ENCODE measurements at places on chromosomes 2 and 18.
A peak's percentile ranks its signal among the peaks of the same experiment; 100 is the strongest.

DNA sequence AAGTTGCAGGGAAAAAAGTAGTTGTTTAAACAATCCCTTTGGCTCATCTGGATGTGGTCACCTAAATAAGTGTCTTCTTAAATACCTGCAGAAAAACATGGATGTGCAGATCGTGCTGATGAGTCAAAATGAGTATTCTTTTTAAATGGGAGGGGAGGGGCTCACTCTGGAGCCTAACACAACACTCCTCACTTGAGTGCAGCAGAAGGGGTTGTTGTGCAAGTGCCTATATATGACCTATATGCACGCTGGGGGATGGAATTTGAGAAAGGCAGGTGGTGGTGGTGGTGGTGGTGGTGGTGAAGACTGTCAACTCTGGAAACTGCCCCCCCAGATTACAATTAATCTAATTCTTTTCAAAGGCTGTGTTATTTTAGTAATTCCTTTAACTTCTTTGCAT lies 77.9 kb upstream of the FAM124B start:
- DNase-seq = no peak

DNA sequence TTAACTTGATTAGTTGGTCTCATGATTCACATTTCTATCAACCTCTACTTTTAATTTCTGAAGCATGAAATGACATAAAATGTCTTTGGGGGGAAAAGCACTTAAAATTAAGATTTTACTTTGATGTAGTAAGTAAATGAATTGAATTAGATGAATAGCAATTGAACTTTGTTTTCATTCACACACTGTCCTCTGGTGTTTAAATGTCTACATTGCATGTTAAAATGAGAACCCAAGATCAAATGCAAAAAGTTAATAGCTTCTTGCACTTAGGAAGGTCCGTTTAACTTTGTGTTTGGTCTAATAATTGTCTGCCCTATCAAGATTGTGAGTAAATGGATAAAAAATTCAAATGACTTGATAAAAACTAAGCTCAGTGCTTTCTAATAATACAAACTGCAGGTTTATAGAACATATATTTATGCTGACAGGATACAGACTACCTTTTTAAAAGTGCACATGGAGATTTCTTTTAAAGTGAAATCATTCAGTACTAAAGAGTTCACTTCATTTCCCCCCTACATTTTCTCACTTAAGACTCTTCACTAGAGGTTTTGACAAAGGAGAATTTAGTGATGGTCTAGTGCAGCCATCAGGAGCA lies 156.2 kb upstream of the NABP1 start:
- no peak for DNase-seq

DNA sequence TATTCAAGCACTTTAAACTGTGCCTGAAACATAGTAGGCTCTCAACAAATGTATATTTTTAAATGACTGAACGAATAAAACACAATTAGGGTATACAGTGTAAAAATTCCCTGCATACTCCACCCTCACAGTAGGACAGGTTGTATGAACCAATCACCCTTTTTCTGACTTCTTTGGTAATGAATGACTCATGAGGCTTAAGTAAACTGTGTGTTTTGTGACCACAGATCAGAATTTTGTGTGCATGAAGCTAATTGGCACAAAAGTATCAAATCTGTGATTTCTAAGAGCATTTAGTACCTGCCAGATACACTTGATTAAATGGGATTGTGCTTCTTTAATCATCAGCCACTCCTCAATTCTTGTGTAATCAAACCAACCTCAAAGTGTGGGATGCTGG lies 109.9 kb upstream of the MAP4K3 start:
- no peak for DNase-seq

DNA sequence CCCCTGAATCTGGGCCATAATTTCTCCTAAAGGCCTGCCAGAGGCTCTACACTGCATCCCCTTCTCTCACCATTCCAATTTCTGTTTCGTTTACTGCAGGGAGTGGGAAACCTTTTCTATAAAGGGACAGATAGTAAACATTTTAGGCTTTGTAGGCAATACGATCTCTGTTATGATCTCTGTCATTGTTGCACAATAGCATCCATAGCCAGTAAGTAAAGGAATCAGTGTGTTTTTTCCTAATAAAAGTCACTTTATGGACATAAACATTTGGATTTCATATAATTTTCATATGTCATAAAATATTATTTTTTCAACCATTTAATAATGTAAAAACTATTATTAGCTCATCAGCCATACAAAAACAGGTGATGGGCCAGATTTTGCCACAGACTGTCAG lies 531.7 kb downstream of the DSC3 start:
- DNase-seq = no peak

DNA sequence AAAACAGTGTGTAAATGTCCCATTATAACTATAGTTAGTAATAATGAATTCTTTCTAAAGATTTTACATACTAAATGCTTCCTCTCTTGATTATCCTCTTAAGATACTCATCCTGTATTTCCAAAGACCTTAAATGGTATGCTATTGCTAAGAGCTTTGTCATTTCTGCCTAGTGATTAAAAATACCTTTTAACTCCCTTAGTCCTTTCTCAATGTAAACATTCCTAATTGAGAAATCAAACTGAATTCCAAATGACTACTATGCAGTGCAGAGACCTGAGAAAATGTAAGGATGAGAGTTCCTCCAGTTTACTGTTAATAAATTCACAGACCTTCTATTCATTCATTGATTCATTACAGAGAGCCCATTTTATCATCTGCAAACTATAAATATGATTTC lies 86.9 kb downstream of the SOS1 start:
- no peak for DNase-seq

- no peak for DNase-seq
Measured at GRCh38 chr2:236179236-236180075, 11.3 kb upstream of the GBX2 start.

GRCh38 chr2:10136101-10136934 lies 13.8 kb downstream of the RRM2 start:
- DNase-seq = no peak

DNA sequence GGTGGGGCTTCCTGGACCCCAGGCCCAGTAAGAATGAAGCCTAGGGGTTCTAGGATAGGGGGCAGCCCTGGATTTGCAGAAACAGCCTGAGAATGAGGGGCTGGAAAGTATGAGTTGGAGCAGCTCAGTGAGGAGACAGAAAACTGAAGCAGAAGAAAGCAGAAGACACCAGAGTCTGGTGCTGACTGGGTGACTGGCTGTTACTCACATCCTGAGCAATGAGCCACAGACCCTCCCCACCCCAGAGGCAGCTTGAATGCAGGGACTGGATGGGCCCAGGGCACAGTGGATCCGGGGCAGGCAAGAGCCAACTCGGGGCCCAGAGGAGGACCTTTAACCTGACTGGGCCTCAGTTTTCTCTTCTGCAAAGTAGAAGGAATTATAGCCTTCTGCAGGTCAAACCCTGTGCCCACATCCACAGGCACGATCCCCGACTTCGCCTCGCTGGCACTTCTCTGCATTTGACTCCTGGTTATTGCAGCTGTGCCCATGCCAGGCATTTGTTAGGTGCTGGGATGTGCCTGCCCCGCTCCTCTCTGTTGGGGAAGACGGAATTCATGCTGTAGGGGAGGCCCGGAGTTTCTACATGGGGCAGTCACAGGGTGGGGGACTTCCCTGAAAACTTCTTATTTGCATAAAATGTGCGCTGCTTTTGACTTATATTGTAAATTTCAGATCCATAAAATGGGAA lies 8.5 kb downstream of the STEAP3 start:
- no peak for DNase-seq

DNA sequence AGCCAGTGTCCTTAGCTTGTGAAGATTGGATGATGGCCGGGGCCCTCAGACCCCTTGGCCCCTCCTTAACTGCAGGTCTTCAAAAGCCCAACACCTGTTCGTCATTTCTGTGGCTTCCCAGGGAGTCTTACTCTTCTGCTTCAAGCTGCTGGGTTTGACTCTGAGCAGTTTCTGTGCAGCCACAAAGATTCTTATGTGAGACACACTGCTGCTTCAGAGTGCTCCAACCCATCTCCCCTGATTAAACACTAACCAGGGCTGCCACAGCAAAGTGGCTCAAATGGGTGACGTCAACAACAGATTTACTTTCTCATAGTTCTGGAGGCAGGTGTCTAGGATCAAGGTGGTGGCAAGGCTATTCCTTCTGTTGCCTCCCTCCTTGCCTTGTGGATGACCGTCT lies 40.8 kb downstream of the TSN start:
- no peak for DNase-seq

- DNase-seq = no peak
Measured at GRCh38 chr2:219576505-219577388, 4.6 kb downstream of the INHA start.

DNA sequence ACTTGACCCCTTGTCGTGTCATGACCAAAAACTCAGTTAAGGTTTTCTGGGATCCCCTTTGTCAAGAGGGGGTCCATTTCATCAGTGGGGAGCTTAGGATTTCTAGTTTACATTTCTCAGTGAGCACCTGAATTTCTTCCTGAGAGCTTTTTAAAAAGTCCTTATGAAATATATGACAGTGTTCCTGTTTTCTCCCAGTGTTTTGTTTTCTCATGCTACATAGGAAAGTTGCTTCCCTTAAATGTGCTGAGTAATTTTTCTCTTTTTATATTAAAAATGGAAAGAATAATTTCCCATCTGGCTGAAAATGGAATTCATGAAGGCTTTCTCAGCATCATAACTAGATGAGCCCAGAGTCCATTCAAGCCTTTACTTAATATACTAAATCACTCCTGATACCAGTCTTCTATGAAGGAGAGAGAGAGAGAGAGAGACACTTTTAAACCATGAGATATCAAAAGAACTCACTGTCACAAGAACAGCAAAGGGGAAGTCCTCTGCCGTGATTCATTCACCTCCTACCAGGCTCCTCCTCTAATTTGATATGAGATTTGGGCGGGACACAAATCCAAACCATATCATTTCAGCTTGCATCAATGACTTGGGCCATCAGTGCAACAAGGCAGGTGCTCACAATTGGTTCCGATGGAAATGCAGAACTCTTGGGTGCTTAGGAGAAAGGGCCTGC lies 61.1 kb downstream of the XRCC5 start:
- DNase-seq = peak; percentile 4

DNA sequence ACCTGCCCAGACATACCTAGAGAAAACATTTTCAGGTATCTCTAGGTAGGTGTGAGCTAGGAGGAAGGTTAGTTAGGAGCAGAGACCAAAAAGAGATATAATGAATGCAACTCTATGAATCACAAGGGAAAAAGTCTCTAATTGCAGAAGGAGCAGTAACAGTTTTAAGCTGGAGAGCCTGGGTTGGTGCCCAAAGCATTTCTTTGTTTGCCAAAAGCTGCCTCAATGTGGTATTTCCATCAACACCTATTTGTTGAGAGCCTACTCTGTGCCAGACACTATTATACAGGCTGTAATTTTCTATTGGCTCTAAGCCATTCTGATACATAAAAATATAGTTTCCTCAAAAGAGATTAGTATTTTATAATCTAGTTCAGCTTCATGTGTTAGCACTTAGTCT lies 141.6 kb downstream of the UBE2E3 start:
- DNase-seq = no peak

GRCh38 chr2:73268366-73268829 lies 15.9 kb downstream of the FBXO41 start:
- no peak for DNase-seq

GRCh38 chr2:10538224-10538894 lies 90.2 kb upstream of the ODC1 start:
- DNase-seq = no peak

GRCh38 chr2:16640001-16640700 lies 25.5 kb downstream of the CYRIA start:
- DNase-seq = no peak

- no peak for DNase-seq
Measured at GRCh38 chr2:119485336-119486110, 38.8 kb downstream of the SCTR start.

DNA sequence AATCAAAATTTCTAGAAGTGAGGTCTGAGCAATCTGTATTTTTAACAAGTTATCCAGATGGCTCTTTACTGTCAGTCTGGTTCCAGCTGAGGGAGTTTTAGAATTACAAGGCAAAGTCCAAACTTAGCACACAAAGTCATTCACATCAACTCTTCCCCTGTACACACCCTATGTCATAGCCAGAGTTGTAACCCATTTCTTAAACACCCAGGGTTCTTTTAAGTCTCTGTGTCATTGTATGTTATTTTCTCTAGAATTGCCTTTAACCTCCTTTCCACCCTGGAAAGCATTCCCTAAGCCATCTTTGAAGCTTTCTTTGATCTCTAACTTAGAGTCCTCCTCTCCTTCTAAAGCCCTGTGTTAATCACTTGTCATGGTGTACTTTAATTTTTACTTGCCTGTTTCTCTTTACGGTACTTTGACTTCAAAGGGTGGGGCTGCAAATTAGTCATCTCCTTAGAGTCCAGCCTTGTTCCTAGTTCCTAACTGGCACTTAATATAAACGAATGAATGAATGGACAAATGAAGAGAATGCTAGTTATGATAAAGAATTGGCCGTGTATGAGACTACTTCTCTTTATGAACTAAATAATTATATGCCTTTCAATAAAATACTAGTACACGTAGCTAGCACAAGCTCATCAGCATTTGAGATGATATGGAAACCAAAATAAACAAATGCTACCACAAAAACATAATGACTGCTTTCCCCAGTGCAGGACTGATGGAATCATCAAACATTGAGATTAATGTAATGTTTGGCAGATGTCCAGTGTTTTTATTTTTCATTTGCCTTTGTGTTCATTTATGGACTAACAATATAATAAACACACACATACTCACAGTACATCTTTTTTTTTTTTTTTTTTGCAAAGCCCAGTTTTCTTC lies 11.9 kb upstream of the ACTR3 start:
- no peak for DNase-seq

DNA sequence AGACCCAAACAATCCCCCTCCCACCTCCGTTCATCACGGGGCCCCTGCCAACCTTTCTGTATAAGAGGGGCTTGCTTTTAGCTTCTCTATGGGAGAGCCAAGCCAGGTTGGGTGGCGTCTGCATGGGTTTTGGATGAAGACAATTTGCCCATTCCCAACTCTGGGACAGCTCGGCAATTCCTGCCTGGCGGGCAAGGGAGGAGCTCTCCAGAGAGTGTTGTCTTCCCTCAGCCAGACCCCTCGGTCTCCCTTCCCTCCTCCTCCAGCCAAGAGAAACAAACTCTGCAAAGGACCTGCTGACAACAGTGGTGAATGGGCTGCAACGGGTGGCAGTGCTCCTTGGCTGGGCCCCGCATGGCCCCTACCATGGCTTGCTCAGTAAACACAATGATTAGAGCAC lies 267.2 kb upstream of the HDAC4 start:
- DNase-seq = no peak

- no peak for DNase-seq
Measured at GRCh38 chr18:35443434-35443833, 54.3 kb downstream of the INO80C start.

DNA sequence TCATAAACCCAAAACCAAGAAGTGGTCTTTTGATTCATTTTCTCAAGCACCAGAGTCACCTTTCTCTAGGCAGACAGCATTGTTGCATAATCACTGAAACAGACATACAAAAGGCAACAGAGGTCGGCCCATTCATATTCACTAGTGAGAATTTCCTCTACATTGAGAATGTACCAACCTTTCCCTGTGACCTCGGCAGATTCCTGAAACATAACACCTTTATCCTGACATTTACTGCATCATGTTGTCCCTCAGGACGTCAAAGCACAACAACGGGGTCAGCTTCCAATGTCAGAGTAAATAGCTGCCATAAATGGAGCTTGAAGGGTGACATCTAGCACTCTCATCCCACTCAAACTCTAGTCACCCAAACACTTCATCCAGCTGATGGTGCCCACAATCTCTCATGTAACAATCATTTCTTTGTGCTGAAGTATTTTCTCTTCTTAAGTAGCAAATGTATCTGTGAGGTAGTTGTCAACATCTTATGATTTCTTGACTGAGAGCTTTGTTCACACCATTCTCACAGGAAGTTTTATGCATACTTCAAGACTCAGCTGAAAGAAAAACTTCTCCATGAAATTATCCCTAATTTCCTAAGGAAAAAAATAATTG lies 802.6 kb upstream of the CHAC2 start:
- no peak for DNase-seq

GRCh38 chr2:43133708-43134570 lies 92.5 kb downstream of the ZFP36L2 start:
- DNase-seq = peak; percentile 58
